ENCODE measurements at places on chromosomes 2 and 18. TPM values are rescaled to one million over a fixed set of nuclear protein-coding genes. Genes with fewer than 3 reads are reported as not detected.

GRCh38 chr18:66495844-66496243 lies 108.0 kb downstream of the CDH19 start:
- no peak for DNase-seq

DNA sequence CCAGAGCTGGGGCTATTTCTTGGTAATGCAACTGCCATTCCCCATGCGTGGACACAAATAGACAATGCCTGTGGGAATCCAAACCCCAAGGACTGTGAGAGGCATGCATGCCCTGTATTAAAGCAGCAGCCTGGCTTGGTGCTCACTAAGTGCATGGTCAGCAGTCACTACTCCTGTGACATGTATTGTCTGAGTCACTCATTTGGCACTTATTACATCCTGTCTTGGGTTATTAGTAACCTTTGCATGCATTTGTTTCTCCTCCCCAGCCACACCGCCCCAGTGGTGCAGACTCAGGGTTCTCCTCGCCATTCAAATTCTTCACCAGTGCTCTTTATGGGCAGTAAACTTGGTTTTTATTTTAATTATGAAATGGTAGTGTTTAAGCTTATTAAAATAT lies 30.2 kb downstream of the PRKCE start:
- DNase-seq = no peak

DNA sequence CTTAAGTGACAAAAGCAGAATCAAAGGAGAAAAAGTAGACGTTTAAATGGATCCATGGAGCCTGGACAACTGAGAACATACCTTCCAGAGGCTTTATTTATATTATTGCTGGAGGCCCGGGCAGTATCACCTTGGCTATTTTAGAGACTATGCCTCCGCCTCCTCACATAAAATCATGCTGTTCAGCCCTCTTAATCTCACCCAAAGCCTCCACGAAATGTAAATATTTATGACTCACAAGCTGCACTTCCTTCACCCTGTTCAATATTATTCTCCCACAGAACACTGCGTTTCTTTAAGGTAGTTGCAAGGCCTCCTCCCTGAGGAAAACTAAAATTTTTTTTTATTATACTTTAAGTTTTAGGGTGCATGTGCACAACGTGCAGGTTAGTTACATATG lies 478.6 kb upstream of the ACVR2A start:
- no peak for DNase-seq

GRCh38 chr18:23658285-23658684 lies 4.4 kb downstream of the ANKRD29 start:
- DNase-seq = no peak

DNA sequence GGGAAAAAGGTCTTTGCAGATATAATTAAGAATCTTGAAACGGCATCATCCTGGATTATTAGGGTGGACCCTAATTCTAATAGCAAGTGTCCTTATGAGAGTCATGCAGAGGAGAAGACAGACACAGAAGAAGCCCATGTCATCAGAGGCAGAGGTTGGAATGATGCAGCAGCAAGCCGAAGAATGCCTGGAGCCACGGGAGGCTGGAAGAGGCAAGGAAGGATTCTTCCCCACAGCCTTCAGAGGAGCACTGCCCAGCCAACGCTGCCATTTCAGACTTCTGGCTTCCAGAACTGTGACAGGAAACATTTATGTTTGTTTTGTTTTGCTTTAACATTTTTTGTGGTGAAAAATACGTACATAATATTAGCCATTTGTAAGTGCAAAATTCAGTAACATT lies 72.3 kb downstream of the MCFD2 start:
- no peak for DNase-seq

RSAD2 gene
- 4.3 TPM for polyA plus RNA-seq
